Chondrocyte (in vitro differentiated cells): ENCODE measurements at places on chromosomes 12 and 14. TPM values are rescaled to one million over a fixed set of nuclear protein-coding genes. Genes with fewer than 3 reads are reported as not detected.

NOC4L gene
- total RNA-seq = 14.4 to 16.0 TPM (median 14.7 TPM) in 3 replicates

DNA sequence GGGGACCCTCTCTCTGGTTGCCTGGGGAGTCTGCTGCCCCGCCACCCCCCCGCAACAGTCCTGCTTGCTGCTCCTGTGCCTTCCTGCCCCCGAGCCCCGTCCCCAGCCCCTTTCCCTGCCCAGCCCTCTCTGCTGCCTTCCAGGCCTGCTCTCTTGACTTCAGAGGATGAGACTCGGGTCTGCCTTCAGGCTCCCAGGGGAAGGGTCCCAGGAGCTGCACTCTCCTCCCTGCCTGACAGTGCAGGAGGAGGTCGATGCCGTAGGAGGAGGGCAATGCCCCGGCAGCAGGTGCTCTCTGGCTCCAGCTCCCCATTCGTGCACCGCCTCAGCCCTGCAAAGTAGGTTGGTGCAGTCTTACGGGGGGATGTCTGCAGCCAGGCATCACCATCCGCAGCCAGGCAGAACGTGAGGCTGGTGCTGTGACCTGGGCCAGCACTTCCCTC, 185.1 kb upstream of the C14orf180 start:
- DNase-seq = peak; percentile 70

PPP1R1A gene
- not detected in 3 replicates for total RNA-seq

PROX2 gene
- not detected in 3 replicates for total RNA-seq

COL2A1 gene
- total RNA-seq = 2.0 to 47.7 TPM (median 35.6 TPM) in 3 replicates
